ENCODE measurements at places on chromosomes 5 and 9.

DNA sequence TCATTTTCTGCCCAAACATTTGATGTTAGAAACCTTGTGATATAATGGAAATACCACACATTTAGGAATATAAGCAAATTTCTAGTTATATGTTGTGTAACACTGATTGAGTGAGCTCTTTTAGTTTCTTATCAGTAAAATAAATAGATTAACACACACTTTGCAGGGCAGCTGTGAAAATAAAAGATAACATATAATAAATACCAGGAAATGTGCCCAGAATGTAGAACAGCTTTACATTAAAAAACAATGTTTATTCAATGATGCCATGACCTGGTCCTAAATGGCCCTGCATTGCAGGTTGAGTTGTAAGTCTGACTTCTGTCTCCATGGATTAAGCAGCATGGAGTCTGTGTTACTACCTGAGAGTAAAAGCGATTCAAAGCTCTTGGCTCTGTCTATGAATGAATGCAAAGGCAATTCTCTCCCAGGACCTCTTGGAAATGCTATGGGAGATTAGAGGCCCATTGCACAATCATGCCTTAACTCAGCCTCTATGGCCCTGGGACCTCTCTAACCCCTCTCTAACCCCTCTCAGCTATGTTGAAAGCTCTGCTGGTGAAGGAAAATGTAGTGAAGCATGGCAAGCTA lies 296.0 kb upstream of the ACTBL2 start:
- DNase-seq = no peak

- DNase-seq = no peak
Observed at GRCh38 chr5:134592141-134592746, 40.4 kb downstream of the SAR1B start.

DNA sequence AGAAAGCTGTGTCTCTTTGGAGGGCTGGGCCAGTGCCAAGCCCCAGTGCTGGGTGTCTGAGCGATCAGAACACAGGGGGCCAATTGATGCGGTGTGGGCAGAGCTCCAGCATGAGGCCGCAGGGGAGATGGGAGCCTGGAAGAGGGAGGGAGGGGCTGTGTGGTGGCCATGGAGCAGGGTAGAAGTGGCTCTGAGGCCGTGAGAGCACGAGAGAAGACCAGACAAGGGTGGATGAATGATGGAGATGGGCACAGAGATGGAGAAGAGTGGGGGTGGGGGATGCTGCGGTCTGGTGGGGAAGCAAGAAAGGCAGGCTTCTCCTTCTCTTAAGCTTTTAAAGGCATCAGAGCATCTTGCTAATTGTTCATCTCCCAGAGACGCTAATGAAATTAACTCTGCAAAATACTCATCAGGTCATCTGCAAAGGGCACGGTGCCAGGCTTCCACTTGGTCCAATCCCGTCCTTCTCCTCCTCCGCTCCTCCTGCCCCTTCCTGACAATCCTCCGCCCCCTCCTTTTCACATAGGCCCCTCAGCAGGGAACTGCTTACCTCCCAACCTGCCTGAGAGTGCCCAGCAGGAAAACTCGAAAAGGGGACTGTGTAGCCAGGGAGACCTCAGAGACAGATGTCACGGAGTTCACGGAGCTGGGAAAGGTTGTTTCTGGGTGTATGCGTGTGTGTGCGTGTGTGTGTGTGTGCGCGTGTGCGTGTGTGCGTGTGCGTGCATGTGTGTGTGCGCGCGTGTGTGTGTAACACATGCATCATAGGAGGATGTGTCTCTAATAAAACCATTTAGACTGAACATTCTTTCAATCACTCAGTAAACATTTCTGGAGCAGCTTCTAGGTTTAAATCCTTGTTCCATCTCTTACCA lies 7.1 kb upstream of the UNC5A start:
- DNase-seq = no peak

DNA sequence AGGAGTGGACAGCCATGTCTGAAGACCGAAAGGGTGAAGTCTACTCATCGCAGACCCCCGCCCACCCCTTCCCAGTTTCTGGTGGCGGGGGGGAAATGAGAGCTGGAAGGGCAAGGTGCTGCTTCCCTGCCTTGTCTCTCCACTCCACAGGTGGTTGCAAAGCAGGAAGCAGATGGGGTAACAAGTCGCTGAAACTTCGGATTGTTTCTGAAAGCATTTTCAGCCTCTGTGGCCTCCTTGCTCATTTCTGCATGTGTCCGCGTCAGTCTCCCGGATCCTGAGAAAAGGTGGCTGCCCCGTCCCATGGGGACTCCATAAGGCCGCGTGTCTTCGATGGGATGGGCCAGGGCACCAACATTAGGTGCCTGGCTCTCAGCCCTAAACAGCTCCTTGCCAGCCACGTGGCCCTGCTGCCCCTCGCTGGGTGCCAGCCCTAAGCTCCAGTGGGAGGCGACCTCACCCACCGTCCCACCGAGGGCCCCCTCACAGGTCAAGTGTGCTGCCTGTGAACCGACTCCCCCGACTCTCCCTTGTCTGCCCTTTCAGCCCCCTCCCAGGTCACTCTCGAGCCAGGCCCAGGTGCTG lies 971 bp downstream of the PHYKPL start:
- no peak for DNase-seq

DNA sequence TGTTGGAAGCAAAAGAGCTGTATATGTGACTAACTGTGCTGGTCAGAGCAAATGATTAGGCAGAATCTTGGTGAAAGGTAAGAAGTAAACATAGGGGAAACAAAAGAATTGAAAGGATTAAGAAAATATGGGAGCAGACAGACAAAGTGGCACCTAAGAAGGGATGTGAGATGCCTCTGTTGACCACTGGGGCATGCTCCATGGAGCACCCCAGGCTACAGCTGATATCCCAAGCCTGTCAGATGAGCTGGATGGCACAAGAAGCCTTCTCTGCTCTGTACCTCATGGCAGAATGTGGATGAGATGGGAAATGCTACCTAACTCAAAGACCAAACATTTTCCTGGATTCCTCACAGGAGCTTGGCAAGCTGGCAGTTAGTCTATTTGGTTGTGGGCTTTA lies 89.3 kb upstream of the SLIT3 start:
- DNase-seq = no peak

DNA sequence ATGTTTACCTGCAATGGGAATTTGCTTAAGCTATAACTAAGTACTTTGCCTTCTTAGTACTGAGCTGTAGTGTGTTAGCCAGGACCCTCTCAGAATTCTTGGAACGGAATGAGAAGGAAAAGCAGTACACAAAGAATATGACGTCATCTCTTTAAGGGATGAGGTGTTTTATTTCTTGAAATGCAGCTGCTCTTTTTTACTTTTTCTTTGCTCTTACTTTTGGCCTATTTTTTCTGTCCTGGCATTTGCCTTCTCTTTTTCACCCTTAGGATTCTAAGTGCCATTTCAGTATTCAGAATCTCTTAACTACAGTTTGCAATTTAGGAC lies 10.1 kb downstream of the KIF2A start:
- no peak for DNase-seq

DNA sequence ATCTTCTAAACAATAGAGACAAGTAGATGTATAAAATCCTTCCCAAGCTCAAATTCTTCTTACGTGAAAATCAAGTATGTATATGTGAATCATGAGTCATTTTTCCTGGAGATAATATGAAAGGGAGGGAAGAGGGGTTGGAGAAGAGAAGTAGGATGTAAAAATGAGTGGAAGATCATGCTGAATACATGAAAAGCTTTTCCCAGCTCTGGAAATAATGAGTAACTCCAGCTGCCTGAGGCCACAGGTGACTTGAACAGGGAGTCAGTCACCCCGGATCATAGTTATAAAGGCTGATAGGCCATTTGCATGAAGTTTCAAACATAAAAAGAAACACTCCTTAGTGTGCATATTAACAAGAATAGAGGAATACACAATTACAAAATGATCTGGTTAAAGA lies 486.7 kb downstream of the EFNA5 start:
- no peak for DNase-seq

DNA sequence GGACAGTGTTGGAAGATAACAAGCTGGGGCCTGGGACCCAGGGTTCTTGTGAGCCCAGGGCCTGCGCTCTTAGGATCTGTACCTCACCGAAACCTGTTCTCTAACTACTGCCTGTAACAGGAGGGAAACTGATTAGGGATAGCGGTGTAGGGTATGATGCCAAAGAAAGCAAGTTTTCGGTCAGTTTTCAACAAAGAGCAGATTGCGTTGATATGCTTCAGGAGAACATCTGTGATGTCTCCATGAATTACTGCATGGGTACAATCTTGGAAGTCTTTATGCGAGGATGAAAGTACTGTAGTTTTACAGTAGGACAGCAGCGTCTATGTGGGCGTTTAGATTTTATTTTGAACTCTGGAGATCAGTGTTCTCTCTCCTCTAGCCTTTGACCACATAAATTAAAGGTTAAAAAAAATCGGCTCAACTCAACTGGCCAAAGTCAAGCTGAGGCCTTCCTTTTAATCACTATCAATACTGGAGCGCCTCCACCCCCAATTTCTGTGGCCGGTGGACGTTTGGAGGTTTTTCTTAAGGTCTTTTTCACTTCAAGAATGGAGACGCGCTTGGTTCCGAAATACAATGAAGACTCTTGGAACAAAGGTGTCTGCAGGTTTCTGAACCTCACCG lies 3.0 kb downstream of the NFIL3 start:
- no peak for DNase-seq

- DNase-seq = no peak
Observed at GRCh38 chr5:36147681-36148080, 4.0 kb downstream of the LMBRD2 start.

- DNase-seq = no peak
Observed at GRCh38 chr9:98231770-98232478, 23.5 kb downstream of the TBC1D2 start.

- DNase-seq = no peak
Observed at GRCh38 chr9:87118594-87118993, 171.3 kb upstream of the GAS1 start.

DNA sequence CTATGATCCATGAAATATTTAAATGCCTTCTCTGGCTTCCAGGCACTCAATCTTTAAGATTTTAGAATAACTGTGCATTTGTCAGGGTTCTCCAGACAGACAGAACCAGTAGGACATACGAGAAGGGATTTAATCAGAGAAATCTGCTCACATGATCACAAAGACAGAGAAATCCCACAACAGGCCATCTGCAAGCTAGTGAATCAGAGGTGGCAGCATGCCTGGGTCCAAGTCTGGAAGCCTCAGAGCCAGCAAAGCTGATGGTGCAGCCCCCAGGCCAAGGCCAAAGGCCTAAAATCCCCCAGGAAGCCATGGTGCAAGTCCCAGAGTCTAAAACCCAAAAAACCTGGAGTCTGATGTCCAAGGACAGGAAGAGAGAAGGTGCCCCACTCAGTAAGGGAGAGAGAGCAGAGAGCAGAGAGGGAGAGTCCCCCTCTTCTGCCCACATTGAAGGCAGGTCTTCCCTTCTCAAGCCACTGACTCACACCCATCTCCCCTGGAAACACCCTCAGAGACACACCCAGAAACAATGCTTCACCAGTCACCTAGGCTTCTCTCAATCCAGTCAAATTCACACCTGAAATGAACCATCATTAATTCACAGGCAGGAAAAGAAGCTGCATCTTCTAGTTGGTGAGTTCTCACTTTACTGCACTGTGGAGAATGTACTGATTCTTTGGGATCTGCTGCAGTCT lies 48.7 kb downstream of the CAMSAP1 start:
- no peak for DNase-seq

- no peak for DNase-seq
Observed at GRCh38 chr9:135297456-135298075, 182.0 kb upstream of the PPP1R26 start.

- DNase-seq = no peak
Observed at GRCh38 chr9:3951161-3951665, 348.7 kb downstream of the GLIS3 start.

DNA sequence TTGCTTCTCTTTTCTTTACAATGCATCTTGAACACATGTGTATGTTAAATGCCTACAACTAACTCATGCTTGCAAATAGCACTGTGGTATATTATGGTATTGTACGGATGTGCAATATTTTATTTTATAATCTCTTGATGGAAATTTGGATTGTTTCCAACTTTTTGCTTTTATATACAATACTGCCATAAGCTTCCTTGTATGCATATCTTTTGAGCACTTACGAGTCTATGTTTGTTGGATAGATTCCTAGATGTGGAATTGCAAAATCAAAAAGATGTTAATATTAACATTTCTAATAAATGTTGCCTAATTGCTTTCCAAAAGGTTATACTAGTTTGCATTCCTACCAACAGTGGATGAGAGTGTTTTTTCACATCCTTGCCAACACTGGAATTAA lies 3.4 kb upstream of the GALNT12 start:
- no peak for DNase-seq

- no peak for DNase-seq
Observed at GRCh38 chr9:116899337-116900006, 212.4 kb downstream of the TRIM32 start.
